Cortex of kidney (tissue), 1 donor: ENCODE measurements at places on chromosomes 2 and 18.

GRCh38 chr18:78540636-78541529, 438.7 kb upstream of the SALL3 start:
- DNase-seq, result no peak

GRCh38 chr2:188089901-188090300, 201.8 kb upstream of the GULP1 start:
- DNase-seq, result no peak

DNA sequence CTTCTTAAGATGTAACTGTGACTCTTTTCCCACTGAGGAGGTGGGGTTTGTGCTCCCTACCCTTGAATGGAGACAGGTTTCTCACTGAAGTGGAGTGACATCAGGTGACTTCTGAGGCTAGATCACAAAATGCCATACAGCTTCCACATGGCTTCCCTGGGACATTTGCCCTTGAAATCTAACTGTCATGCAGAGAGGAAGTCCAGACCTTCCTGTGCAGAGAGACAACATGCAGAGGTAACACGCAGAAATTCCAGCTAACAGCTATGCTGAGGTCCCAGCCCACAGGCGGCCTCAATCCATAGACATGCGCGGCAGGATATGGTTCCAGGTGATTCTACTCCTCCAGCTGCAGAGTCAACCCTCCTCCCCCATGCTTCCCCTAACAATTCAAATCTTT, 119.0 kb downstream of the TRIB2 start:
- DNase-seq, result no peak

GRCh38 chr2:75241696-75242095, 42.4 kb upstream of the TACR1 start:
- no peak for DNase-seq

DNA sequence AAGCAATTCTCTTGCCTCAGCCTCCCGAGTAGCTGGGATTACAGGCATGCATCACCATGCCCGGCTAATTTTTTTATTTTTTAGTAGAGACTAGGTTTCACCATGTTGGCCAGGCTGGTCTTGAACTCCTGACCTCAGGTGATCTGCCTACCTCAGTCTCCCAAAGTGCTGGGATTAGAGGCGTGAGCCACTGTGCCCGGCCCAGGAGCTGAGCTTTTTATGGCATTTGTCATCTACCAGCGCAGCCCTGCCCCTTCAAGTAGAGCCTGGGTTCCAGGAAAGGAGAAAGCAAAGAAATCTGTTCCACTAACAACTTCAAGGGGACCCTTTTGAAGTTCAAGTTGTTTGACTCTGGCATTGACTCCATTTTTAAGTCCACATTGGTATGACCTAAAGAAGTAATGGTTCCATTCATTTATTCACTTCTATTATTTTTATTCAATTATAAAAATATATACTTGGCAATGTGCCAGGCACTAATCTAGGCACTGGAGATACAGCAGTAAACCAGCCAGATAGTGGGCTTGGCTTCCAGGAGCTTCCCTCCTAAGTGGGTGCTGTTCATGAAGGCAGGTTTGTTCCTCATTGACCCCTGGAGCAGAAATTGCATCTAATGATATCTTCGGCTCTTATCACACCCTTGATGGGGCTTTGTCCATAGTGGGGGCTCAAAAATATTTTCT, 8.0 kb upstream of the SFTPB start:
- no peak for DNase-seq

DNA sequence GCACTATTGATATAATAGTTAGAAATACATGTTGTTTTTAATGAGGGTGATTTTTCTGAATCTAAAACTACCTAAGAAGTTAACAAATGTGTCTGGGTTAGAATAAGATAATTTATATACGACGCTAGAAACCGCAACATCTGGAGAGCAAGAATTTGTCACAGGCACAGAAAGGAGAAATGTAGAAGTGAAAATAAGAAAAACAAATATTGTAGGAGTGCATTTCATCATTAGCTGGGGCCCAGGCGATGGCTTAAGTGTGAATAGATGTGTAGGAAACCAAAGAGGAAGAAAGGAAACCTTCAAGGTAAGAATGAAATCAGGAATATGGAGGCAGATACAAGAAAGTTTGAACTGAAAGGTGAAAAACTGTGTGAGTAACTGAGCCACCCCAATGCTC, 90.3 kb downstream of the LRP2 start:
- no peak for DNase-seq

- DNase-seq, result no peak
Observed at GRCh38 chr18:44051026-44051425, 629.7 kb upstream of the SETBP1 start.

- DNase-seq, result no peak
Observed at GRCh38 chr2:42214669-42215068, 45.5 kb downstream of the EML4 start.

GRCh38 chr2:138621139-138621538, 119.6 kb downstream of the SPOPL start:
- no peak for DNase-seq

GRCh38 chr2:72233211-72233610, 85.5 kb upstream of the CYP26B1 start:
- no peak for DNase-seq

DNA sequence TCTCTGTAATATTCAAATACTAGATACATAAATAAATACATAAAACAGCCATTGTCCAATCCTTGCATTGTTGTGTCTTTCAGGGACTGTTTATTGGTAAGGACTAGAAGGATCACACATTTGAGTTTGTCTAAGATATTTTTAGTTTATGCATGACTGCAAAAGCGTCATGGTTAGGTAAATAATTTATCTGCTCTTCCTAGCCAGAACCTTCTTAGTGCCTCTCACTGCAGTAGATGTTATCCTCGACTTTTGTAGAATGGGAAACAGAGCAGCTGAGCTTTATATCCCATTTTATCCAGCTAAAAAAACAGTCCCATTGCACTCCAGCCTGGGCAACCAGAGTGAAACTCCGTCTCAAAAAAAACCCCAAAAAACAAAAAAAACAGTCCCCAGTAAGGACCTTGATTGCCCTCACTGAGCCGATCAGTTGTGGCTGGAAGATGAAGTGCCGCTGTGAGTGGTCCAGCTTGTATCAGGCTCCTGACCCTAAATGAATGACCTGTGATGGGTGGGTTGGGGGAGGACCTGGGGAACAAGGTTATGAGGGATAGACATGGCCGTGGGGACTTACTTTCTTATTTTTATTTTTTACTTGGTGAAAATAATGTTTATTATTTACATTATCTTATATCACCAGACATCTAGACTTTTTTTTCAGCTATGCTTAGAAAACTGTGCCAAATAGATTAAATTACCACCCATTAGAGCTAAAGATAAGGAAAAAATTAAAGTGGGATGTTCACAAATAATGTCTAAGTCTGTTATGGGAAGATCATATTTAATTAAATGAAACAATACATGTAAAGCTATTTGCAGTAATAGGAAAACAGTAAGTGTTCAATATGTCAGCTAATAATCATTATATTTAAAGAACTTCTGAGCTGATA, 10.9 kb upstream of the ADAM23 start:
- DNase-seq, result no peak

GRCh38 chr2:6958616-6959235, 41.5 kb downstream of the RNF144A start:
- no peak for DNase-seq

GRCh38 chr18:8247700-8248099, 361.5 kb upstream of the RAB12 start:
- DNase-seq, result no peak

DNA sequence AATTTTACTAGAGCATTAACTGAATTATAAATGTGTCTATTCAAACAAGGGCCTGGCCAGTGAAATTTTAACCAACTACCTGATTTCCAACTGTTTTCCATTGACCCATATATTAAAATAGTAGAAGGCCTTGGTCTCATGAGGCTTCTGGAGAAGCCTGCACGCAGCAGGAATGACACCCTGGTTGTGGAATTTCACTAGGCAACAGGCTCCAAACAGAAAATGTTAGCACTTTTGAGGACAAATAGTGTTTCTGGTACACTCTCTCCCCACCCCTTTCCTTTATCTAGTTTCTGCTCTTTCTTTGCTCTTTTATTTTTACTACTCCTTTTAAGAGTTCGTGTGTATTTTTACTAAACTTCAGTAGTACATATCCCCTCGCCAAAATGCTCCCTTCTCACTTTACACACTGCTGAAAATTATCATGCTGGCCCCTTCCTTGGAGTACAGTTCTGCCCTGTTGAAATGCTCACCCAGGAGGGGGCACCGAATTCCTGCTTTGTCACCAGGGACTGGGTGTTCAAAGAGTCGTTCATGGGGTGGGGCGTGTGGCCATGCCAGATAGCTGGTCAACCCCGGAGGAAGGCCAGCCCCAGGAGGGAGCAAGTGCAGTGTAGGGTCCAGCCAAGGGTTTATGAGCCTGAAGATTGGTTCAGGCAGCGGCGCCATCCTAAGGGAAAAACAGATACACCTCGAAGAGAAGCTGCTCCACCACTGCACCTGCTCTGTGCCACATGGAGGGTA, 22.1 kb upstream of the COL6A3 start:
- DNase-seq, result no peak

- no peak for DNase-seq
Observed at GRCh38 chr2:157046396-157046795, 211.1 kb upstream of the GALNT5 start.

- DNase-seq, result no peak
Observed at GRCh38 chr2:207409517-207409916, 120.2 kb upstream of the CREB1 start.

GRCh38 chr2:154140249-154141025, 268.7 kb downstream of the GALNT13 start:
- DNase-seq, result no peak

DNA sequence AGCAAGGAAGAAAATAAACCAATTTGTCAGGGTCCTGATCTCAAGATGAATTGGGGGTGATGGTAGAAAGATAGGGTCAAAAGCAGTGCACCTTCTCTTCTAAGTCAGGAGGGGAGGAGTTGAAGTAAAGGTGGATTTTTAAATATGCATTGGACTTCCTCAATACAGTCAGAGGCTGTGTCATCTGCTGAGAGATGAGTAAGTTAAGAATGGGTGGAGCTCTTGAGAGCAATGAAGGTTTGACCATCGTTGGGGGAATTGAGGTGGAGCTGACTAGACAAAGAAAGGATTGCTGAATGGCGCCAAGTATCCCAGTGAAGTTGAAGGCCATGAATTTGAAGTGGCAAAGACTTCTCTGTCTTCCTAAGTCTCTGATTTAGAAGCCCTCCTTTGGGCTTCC, 18.4 kb upstream of the CPO start:
- DNase-seq, result no peak

GRCh38 chr18:26185267-26185666, 41.0 kb upstream of the TAF4B start:
- no peak for DNase-seq

- DNase-seq, result no peak
Observed at GRCh38 chr2:55862673-55863390, 60.8 kb downstream of the EFEMP1 start.

GRCh38 chr2:29579495-29580169, 341.8 kb downstream of the ALK start:
- no peak for DNase-seq

- no peak for DNase-seq
Observed at GRCh38 chr18:64253222-64253621, 104.3 kb upstream of the LINC00305 start.

DNA sequence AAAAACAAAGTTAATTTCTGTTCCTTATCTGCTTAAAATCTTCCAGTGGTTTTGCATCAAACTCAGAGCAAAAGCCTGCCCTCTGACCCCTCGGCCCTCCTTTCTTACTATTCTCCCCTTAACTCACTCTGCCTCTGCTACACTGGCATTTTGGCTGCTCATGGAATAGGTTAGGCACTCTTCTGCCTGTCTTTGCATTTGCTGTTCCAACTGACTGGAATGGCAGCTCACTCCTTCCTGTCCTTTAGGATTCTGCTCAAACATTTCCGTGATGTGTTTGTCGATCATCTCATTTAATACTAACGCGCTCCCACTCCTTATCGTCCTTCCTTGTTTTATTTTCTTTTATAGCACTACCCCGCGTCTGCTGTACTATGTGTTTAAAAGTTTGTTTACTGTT, 815 bp downstream of the CEBPZ start:
- no peak for DNase-seq

DNA sequence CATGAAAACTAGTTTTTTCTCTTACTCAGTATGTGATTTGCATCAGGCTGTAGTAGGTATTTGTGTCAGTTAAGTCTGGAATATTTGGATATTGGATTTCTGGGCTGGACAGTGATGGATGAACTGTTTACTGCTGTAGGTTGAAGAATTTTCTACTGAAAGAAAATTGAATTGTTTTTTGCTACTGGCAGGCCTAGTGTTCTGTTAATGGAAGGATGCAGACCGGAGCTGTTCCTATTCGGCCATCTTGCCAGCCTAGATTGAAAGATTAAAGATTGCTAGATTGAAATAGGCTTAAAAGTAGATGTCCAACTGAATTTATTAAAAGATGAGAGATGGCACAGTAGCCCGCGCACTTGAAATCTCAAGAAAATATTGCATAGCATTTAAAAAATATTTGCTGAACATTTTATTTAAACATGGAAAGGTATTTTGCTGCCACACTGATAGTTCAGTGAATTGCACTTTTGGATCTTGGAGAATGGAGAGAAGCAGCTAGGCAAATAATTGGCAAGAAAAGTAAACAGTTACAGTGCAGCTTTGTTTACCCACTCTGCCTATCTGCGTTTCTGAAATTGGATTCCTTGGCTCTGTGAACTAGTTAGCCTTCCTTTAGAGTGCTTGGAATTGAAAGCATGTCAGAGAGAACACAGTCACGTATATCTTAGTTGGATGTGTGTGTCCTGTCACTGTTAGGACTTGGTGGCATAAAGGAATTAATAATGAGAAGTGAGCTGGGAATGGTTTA, 54.1 kb downstream of the EPB41L5 start:
- no peak for DNase-seq

DNA sequence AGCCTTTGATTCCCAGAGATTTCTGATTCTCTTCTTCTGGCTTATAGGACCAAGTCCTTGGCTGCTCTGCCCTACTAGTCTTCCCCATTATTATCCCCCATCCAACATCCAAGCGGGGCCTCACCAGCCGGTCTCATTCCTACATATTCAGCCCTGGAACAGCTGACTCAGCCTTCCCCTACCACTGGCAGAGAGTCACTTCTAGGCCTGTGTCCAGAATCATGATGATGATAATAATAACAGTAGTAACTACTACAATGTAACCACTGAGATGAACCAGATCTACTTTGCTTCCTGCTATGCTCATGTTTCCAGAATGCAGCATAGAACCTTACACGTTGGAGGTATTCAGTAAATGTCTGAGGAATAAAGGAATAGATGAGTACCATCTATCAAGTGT, 295.2 kb downstream of the SRBD1 start:
- DNase-seq, result no peak
